Effector memory CD8-positive, alpha-beta T cell (primary cell): ENCODE measurements at places on chromosomes 4 and X.

- no peak for DNase-seq
Observed at GRCh38 chr4:154415313-154415712, 76.3 kb downstream of the DCHS2 start.

GRCh38 chr4:31787701-31788100 is 1067.5 kb downstream of the PCDH7 start:
- DNase-seq, result no peak

DNA sequence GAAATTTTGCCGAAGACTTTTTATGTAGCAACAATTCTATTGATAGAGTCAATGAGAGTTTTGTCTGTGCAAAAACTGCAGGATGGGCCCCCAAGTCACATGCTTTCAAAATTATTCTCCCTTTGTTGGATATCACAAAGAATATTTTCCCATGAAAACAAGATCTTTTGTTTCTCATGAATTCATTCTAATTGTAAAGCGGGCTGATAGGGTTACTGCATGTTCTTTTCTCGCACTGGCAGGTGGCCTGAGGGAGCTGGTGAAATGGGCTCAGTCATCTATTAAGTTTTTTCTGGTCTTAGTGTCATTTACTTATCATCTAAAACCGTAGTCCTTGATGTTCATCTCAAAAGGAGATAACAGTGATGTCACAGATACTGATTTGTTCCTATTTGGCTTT is 44.2 kb downstream of the MID1IP1 start:
- DNase-seq, result no peak

DNA sequence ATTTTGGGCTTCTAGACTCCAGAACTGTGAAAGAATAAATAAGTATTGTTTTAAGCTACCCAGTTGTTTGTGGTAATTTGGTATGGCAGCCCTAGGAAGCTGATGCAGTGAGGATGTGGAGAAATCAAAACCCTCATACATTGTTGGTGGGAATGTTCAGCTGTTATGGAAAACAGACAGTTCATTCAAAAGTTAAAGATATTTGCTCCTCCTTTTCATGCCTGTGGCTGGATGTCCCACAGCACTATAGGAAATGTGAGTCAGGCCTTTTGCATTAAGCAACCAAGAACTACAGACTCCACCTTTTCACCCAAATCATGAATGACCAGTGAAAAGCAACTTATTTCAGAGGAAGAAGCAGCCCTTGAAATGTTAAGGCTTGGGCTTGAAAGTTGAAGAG is 6.7 kb downstream of the BBS12 start:
- no peak for DNase-seq

GRCh38 chr4:183321079-183321478 is 1.0 kb upstream of the CLDN22 start:
- no peak for DNase-seq

GRCh38 chr4:31234494-31234893 is 514.3 kb downstream of the PCDH7 start:
- no peak for DNase-seq

- no peak for DNase-seq
Observed at GRCh38 chrX:128365492-128365891, 313.3 kb upstream of the ACTRT1 start.

DNA sequence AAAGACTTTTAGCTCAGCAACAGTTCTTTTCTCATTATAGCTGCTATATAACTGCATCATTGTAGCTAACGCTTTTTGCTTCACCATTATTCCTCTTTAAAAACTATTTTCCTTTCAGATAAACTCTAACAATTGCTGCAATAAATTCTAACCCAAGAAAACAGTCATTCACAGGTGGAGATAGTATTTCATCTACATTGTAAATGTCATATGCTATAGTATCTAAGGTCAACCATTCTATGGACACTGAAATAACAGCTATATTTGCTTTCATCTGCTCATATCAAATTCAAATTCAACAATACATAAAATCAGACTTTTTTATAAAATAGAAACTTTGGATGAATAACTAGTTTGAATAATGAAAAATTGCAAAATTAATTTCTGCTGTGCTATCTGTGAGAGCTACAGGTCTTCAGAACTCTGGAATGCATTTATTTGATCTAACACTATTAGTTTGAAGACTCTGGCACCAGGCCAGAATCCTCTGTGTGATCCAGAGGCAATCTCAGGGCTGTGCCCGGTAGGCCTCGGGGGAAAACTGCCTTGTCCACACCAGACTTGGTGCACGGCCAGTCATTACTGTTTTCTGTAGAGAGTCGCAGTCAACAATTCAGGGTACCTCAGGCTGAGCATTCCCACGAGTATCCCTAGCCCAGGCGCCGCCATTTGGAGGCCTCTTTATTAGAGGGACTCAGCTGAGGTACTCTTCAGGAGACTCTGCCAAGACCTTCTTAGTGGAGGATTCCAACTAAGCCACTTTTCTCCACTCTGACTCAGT is 332.4 kb downstream of the SLC7A11 start:
- no peak for DNase-seq
